Placental epithelial cell (primary cell): ENCODE measurements at places on chromosomes 4 and X. TPM values are rescaled to one million over a fixed set of nuclear protein-coding genes. Genes with fewer than 3 reads are reported as not detected.

KLHL34 gene
- total RNA-seq: 0.79 and 2.0 TPM in 2 replicates

CENPVL1 gene
- total RNA-seq: not detected in 2 replicates

USP17L30 gene
- total RNA-seq: not detected in 2 replicates

PIR gene
- total RNA-seq: 2.0 and 2.5 TPM in 2 replicates

ANOS1 gene
- 2.4 and 7.6 TPM in 2 replicates for total RNA-seq

PDE6B gene
- 4.3 and 5.0 TPM in 2 replicates for total RNA-seq

MAGEC1 gene
- not detected in 2 replicates for total RNA-seq

IQSEC2 gene
- total RNA-seq: 7.9 and 9.7 TPM in 2 replicates

RNF212 gene
- total RNA-seq: 1.2 and 1.6 TPM in 2 replicates

ENOX2 gene
- 5.1 and 11.7 TPM in 2 replicates for total RNA-seq

TIGD2 gene
- total RNA-seq: 7.1 and 9.8 TPM in 2 replicates

PAGE2B gene
- not detected in 2 replicates for total RNA-seq

ZFP92 gene
- not detected in 2 replicates for total RNA-seq

MAP9 gene
- 14.9 and 20.7 TPM in 2 replicates for total RNA-seq

GUCY1B1 gene
- total RNA-seq: 5.0 and 9.0 TPM in 2 replicates
